Cardiac muscle cell (in vitro differentiated cells and primary cell): ENCODE measurements at places on chromosomes 7 and 10.

DNA sequence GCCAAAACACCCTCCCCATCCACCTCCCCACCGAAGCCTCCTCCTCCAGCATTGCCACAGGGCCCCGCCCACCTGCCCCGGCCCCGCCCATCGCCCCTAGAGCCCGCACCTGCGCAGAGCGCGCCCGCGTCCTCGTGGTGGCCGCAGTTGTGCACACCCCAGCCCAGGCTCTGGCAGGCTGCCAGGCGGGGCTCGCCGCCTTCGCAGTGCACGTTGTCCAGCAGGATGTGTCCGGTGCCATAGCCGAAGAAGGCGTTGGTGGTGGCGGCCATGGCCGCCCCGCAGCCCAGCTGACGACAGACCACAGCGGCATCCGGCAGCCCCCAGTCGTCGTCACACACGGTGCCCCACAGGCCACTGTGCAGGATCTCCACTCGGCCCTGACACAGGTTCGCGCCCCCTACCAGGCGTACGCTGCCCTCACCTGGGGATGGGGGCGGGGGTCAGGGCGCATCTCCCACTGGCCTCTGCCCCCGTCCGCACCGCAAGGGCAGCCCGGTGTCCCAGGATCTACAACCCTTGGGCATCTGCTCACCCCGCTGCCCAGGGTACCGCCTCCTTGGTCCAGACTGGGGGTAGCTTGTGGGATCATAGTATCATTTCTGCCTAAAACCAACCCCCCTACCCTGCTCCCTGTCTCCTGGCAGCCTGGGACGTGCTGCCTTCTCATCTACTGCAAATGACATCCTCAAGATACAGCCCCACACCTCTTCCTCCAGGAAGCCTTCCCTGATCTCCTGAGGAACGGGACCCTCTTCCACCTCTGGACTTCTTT is 11.9 kb downstream of the SSC4D start:
- H3K4me1 ChIP-seq = no peaks in the 10 kb centered on the region
- H3K27me3 ChIP-seq = no peaks in the 10 kb centered on the region
- H3K4me3 ChIP-seq = no peak overlapping the region
- DNase-seq = peak; percentile 78
- H3K27ac ChIP-seq = no peak overlapping the region

GRCh38 chr7:39172137-39172536 is 194.4 kb downstream of the POU6F2 start:
- H3K27ac ChIP-seq = no peak overlapping the region
- no peaks in the 10 kb centered on the region for H3K4me1 ChIP-seq

DNA sequence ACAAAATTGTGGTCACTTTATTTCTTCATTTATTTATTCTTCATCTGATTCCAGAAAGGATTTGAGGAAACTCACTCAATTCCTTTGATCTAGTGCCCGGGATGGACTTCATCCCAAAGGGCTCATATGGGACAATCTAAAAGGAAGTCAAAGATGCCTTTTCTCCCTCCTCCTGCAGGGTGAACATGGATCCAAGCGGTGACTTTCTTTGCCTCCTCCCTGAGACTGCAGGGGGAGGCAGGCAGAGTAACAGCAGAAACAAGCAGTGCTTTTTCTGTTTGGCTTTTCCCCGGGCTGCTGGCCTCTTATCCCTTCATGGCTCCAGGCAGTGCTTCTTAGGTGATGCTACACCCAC is 10.0 kb upstream of the DNMBP start:
- no peak overlapping the region for H3K4me3 ChIP-seq
- no peaks in the 10 kb centered on the region for H3K36me3 ChIP-seq
- no peaks in the 10 kb centered on the region for H3K27me3 ChIP-seq
- H3K27ac ChIP-seq = no peak overlapping the region

- no peak overlapping the region for H3K4me3 ChIP-seq
- peak overlapping the region; percentile 52 for H3K27ac ChIP-seq
- no peaks in the 10 kb centered on the region for H3K36me3 ChIP-seq
- H3K4me1 ChIP-seq = peaks cover 19% of the 10 kb centered on the region
These were observed 399.5 kb downstream of the RPS24 start for GRCh38 chr10:78433076-78433595.

GRCh38 chr7:139651308-139651707 is 126.5 kb downstream of the HIPK2 start:
- peaks cover 43% of the 10 kb centered on the region for H3K4me1 ChIP-seq
- no peaks in the 10 kb centered on the region for H3K27me3 ChIP-seq
- no peak overlapping the region for H3K4me3 ChIP-seq
- H3K36me3 ChIP-seq = no peaks in the 10 kb centered on the region

- peaks cover 85% of the 10 kb centered on the region for H3K36me3 ChIP-seq
- no peak overlapping the region for H3K4me3 ChIP-seq
- no peaks in the 10 kb centered on the region for H3K4me1 ChIP-seq
- H3K27me3 ChIP-seq = no peaks in the 10 kb centered on the region
These were observed 12.0 kb downstream of the IFRD1 start for GRCh38 chr7:112462236-112462635.

DNA sequence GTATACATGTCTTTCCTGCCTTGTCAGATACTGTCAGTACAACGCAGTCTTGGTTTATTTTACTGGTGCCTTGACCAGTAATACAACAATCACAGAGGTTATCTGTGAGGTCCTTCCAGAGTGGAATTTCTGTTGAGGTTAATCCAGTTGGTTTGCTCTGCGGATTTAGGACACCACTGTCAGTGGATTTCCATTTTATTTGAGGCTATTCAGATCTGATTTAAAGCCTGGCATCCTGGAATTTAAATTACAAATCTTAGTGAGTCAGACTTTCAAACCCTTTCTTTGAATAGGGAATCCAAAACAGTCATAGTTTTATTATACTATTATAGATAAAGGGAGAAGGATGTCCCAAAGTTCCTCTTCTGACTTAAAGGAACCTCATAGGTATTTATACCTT is 40.5 kb downstream of the ANLN start:
- peak overlapping the region; percentile 7 for H3K27ac ChIP-seq
- H3K4me3 ChIP-seq = no peak overlapping the region
- DNase-seq = no peak
- H3K27me3 ChIP-seq = no peaks in the 10 kb centered on the region
- H3K4me1 ChIP-seq = no peaks in the 10 kb centered on the region

GRCh38 chr7:95609277-95609971 is 13.1 kb upstream of the PDK4 start:
- peak; percentile 85 for DNase-seq
- no peak overlapping the region for H3K4me3 ChIP-seq
- peaks cover 12% of the 10 kb centered on the region for H3K4me1 ChIP-seq
- no peaks in the 10 kb centered on the region for H3K27me3 ChIP-seq
- H3K36me3 ChIP-seq = no peaks in the 10 kb centered on the region
- peak overlapping the region; percentile 25 for H3K27ac ChIP-seq

GRCh38 chr10:99854860-99855259 is 72.4 kb downstream of the ABCC2 start:
- H3K27ac ChIP-seq = no peak overlapping the region
- no peaks in the 10 kb centered on the region for H3K4me1 ChIP-seq
- no peak overlapping the region for H3K4me3 ChIP-seq
- DNase-seq = peak; percentile 88

DNA sequence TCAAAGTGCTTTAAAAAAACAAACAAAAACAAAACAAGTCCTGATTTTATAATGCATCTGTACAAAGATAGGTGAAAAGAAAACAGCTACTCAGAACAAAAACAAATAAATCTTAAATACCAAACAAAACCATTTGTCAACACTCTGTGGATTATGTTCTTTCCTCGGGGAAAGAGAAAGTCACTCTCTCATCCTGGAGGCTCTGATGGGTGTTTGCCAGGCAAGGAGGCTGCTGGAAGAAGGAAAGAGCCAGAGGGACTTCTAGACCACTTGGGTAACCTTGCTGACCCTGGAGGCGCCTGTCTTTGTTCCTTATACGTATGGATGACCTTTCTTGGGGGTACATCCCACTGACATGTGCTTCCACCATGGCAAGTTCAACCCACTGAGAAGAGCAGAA is 92.8 kb downstream of the ZRANB1 start:
- H3K4me1 ChIP-seq = peaks cover 6% of the 10 kb centered on the region
- DNase-seq = no peak
- H3K27ac ChIP-seq = no peak overlapping the region

- peak; percentile 42 for DNase-seq
- no peaks in the 10 kb centered on the region for H3K36me3 ChIP-seq
- H3K4me1 ChIP-seq = peaks cover 42% of the 10 kb centered on the region
- H3K27me3 ChIP-seq = no peaks in the 10 kb centered on the region
- H3K27ac ChIP-seq = peak overlapping the region; percentile 97
These were observed 1.4 kb downstream of the ZMIZ1 start for GRCh38 chr10:79070081-79070605.

- H3K4me1 ChIP-seq = no peaks in the 10 kb centered on the region
- H3K36me3 ChIP-seq = no peaks in the 10 kb centered on the region
- no peak for DNase-seq
- H3K27ac ChIP-seq = no peak overlapping the region
- no peak overlapping the region for H3K4me3 ChIP-seq
These were observed 374.4 kb downstream of the PAXIP1 start for GRCh38 chr7:154628556-154628955.

GRCh38 chr7:20796500-20796899 is 9.8 kb upstream of the SP8 start:
- H3K4me1 ChIP-seq = no peaks in the 10 kb centered on the region
- H3K27me3 ChIP-seq = peaks cover 95% of the 10 kb centered on the region
- no peaks in the 10 kb centered on the region for H3K36me3 ChIP-seq
- H3K4me3 ChIP-seq = no peak overlapping the region
- H3K27ac ChIP-seq = no peak overlapping the region

- no peak for DNase-seq
- H3K4me1 ChIP-seq = no peaks in the 10 kb centered on the region
- H3K36me3 ChIP-seq = no peaks in the 10 kb centered on the region
- H3K27me3 ChIP-seq = no peaks in the 10 kb centered on the region
- H3K27ac ChIP-seq = no peak overlapping the region
- H3K4me3 ChIP-seq = no peak overlapping the region
These were observed 7.5 kb upstream of the OR6B1 start for GRCh38 chr7:143992670-143993069.

- DNase-seq = peak; percentile 43
- H3K4me3 ChIP-seq = no peak overlapping the region
- H3K4me1 ChIP-seq = no peaks in the 10 kb centered on the region
- no peak overlapping the region for H3K27ac ChIP-seq
- no peaks in the 10 kb centered on the region for H3K27me3 ChIP-seq
These were observed 67.8 kb upstream of the NXPH1 start for GRCh38 chr7:8365499-8366110.

DNA sequence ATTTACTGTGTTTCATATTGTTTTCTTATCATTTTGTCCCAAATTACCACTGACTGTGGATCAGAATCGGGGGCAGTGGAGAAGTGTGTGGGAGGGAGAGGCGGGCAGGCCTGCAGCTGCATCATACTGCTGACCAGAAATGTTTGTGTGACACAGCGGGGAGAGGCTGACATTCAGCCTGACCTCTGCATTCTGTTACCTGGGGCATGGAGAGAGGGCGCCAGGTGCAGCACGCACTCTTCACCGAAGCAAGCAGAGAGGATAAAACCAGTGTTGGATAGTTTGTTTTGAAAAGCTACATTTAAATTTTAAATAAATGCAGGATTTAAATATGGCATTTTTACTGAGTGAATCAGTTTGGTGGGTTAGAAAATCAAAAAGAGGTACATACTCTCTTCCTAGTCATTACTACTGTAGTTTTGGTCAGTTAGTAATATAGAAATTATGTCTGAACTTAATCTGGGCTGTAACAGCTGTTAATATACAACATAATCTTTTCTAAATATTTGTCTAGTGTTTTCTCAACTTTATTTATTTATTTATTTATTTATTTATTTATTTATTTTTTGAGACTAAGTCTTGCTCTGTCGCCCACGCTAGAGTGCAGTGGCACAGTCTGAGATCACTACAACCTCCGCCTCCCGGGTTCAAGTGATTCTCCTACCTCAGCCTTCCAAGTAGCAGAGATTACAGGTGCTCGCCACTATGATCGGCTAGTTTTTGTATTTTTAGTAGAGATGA is 8.8 kb upstream of the STMP1 start:
- H3K36me3 ChIP-seq = peaks cover 4% of the 10 kb centered on the region
- no peak for DNase-seq
- no peaks in the 10 kb centered on the region for H3K4me1 ChIP-seq
- H3K27me3 ChIP-seq = no peaks in the 10 kb centered on the region
- H3K4me3 ChIP-seq = no peak overlapping the region

DNA sequence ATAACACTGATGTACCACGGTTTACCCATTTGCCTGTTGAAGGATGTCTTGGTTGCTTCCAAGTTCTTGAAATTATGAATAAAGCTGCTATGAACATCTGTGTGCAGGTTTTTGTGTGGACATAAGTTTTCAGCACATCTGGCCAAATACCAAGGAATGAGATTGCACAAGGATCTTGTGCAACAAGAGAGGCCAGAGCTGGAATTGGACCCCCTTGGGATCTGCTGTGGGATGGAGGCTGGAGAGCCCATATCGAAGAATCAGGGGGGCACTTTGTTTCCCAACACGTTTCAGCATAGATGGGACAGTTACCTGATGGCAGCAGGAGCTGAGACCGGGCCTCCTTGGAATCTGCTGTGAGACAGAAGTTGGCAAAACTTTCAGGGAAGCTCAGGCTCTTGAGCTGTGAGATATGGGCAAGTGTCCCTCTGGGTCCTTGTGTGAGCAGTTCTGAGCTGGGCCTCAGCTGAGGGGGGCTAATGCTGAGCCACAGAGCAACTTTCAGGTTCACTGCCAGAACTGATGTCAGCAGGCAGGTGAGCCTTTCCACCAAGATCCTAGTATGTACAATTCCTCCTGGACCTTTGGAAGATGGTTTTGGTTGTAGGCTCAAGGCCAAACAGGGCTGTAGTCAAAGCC is 115.2 kb upstream of the RAB18 start:
- H3K4me3 ChIP-seq = no peak overlapping the region
- no peaks in the 10 kb centered on the region for H3K36me3 ChIP-seq
- H3K27ac ChIP-seq = no peak overlapping the region
- H3K4me1 ChIP-seq = no peaks in the 10 kb centered on the region
- H3K27me3 ChIP-seq = no peaks in the 10 kb centered on the region

- H3K27ac ChIP-seq = no peak overlapping the region
- H3K36me3 ChIP-seq = no peaks in the 10 kb centered on the region
- no peaks in the 10 kb centered on the region for H3K27me3 ChIP-seq
- no peak for DNase-seq
These were observed 20.9 kb upstream of the CYP51A1 start for GRCh38 chr7:92155108-92155739.

DNA sequence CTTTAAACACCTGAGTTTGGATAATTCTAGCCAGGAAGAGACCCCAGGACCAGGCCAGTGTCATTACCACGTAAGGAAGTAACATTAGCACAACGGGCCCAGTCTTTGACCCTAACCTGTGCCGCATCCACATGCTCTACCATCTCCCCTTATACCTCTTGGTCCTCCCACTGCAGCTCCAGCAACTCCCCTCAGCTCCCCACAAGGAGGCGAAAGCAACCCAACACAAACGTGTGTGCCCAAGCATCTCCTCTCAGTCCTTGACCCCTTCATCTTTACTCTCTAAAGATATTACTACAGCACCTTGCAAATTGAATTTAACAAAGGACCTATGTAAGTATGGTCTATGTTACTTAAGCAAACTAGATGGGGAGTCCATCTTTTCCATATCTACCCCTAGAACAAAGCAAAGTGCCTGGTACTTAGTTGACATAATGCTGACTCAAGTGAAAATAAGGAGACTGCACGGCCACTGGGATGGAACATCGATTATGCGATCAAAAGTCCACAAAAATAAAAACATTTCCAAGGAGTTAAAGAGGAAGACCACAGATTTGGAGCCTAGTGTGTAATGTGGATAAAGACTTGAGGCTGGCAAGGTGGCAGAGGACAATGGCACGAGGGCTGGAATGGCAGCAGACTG is 147.7 kb downstream of the JAZF1 start:
- H3K27ac ChIP-seq = no peak overlapping the region
- no peaks in the 10 kb centered on the region for H3K27me3 ChIP-seq
- DNase-seq = no peak
- H3K36me3 ChIP-seq = no peaks in the 10 kb centered on the region
- H3K4me1 ChIP-seq = no peaks in the 10 kb centered on the region
